NCI-H524 treated with DMSO at 0.1 percent for 48 hours (cell line): ENCODE measurements at places on chromosomes 12 and 14.

DNA sequence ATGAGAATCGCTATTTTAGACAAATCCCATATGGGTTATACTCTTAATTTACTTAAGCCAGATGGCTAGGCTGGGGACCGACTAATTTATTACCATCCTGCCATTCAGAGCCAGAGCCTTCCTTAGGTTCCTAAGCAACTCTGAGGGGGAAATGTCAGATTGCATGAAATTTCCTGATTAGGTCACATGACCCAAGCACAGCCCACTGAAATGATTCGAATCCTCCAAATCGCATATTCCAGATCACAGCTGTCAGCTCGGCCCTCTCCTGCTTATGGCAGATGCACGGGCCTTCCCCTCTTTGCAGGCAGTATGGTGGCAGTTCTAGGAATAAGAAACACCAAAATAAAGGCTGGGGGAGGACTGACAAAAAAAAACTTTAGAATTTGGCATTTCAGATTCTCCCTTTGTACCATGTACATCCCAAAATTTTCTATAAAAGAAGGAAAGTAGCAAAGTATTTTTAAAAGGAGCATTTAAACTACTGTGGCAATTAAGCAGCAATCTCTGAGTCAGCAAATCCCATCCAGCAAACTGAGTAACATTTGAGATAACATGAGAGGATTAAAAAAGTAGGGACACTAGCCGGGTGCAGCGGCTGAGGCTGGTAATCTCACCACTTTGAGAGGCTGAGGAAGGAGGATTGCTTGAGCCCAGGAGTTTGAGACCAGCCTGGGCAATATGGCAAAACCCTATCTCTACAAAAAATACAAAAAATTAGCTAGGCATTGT, 30.5 kb upstream of the NUDT4 start:
- peak; percentile 93 for DNase-seq

DNA sequence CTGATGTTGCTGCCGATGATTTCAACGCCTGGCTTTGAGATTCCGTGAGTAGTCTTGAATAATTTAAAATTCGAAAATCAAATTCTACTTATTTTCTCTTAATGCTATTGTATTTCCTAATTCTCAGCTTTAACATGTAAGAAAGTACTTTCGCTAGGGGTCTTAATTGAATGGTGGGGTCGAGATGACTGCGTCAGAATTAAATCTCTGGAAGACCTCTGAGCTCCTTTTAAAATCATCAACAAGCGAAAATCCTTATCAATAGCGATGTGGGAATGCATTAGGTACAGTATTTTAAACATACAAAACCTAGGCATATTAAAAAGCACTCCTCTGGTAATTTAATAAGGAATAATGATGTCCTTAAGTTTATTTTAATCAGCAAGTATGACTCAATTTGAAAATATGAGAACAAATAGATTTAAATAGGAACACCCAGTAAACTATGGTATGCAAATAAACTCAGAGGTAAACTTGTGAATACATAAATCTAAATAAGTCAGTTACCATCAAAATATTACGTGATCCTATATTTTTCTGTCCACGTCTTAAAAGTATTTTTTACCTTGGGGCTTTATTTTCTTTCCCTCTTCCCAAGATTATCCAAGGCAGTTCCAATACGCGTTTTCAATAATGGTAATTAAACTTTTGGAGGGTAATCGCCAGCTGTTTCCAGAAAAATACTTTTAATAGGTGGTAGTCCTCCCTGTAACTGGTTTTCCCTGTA, 1.4 kb downstream of the FOXA1 start:
- DNase-seq: no peak

- no peak for DNase-seq
Observed at GRCh38 chr12:49355913-49356312, 9.2 kb downstream of the DNAJC22 start.

DNA sequence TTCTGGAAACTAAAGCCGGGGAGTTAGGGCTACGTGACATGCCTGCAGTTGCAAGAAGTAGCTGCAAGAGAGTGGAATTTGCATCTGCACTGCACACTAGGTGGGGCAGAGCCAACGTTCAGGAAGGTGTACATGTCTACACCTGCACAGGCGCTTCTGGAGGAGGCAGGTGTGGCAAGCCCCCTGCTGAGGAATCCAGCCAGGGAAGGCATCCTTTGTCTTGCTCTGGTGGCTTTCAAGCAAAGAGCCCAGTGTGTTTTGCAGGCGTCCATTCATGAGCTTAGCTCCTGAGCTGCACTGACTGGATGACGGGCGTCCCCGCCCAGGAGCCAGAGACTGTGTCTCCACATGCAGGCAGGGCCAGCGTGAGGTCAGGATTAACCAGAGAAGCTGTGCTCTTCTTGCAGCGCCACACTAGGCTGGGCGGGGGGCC, 116.3 kb downstream of the ZFP36L1 start:
- DNase-seq: no peak

- DNase-seq: no peak
Observed at GRCh38 chr12:2648406-2648805, 146.4 kb upstream of the FKBP4 start.

GRCh38 chr14:73750531-73750901, 36.3 kb upstream of the PNMA1 start:
- DNase-seq: no peak

GRCh38 chr14:104588066-104588857, 8.7 kb downstream of the C14orf180 start:
- no peak for DNase-seq

DNA sequence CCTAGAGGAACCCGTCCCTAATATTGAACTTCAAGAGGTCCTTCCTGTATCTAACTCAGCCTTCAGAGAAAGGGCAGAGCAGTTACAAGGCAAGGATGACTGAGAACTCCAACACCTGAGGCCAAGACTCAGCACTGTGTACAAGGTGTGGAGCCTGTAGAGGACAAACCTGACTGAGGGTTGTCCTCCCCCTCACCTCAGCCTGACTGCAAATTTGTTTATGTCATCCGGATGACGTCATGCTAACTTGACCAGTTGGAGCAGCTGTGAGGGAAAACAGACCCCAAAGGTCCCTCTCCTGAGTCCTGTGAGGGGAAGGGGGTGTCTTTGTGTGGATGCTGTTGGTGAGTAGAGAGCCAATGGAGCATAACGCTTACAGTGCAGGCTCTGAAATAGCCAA, 4.3 kb downstream of the CRACR2A start:
- DNase-seq: no peak

- DNase-seq: no peak
Observed at GRCh38 chr12:51326698-51327439, 2.9 kb upstream of the BIN2 start.

DNA sequence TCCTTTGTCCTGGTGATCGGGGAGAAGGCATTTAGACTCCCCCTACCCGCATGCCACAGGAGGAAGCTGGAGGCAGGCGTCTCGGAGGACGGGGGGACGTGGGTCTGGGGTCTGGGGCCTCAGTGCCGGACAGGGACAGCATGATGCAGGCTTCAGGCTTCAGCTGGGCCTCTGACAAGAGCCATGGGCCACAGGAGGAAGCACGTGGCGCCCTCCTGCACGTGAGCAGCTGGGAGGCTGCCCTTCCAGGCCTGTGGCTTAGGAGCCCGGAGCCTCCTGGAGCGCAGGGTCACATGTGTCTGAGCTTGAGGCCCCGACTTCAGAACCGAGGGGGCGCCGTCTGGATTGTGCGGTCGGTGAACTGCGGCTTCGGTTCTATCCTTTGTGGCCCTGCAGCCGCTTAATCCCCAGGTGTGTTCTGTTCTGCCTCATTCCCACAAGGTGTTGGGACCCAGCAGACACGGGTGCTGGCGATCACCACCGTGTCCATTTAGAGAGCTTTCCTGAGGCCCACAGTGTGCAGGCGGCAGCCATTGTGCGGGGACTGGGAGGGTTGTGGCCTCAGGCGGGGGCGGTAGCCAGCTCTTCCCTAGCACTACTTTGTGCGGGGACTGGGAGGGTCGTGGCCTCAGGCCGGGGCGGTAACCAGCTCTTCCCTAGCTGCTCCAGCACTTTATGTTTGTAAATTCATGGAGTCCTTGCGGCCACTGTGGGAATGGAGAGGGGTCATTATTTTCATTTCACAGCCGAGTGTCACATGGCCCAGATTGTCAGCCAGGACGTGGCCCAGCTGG, 150.2 kb downstream of the ADGRD1 start:
- DNase-seq: no peak

- DNase-seq: no peak
Observed at GRCh38 chr12:7079826-7080125, 12.5 kb downstream of the C1R start.

- no peak for DNase-seq
Observed at GRCh38 chr12:130251236-130251780, 86.4 kb upstream of the PIWIL1 start.

GRCh38 chr14:22465201-22465840, 123.7 kb downstream of the DAD1 start:
- DNase-seq: no peak

DNA sequence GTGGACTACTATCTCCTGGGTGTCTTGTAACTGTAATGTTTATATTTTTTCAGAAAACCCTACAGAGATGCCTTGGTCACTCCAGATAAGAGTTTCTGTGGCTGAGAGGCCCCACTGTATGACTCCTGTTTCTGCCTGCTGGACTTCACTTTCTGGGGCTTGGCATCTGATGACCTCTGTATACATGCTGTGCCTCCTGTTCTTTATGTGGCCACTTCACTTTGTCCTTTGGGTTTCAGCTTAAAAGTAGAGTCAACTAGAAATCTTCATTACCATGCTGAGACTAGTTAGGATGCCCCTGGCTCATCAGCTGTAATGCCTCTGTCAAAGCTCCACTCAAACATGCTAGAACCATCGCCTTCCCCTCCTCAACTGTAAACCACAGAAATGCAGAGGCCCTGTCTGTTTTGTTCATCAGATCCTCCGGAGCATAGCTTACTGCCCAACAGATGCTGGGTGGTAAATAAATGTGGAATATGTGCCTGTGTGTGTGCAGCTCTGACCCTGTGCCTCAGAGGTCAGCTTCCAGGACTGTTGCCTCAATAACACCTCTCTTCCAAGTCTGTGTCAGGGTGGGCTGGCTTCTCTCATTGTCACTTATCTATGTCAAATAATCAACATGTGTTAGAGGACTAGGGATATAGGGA, 25.5 kb downstream of the ZNF664 start:
- no peak for DNase-seq

DNA sequence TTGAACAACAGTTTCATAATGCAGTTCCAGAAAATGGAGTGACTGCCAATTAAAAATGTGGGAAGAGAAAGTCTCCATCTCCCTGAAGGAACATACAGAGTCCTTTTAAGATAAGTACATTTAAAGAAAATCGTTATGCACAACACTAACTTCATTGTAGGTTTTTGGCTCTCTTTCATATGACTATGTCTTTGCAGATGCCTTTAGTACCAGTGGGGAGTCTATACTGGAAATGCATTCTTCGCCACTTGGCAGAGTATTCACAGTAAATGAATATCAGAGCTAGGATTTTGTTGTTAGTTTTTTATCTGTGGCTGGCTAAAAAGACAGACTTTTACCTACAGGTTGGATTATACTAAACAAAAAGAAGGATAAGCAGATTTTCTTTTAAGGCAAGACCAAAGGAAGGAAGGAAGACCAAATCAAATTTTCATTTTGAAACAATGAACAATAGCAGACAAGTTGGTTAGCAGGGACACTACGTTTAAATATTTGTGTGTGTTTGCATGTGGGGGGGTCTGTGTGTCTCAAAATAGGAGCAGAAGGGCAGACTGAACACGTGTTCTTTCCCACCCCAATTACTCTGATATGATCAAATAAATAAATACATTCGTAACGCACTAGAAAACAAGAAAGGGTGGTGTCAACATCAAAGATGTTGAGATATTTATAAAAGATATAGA, 124.5 kb downstream of the BTG1 start:
- DNase-seq: no peak

DNA sequence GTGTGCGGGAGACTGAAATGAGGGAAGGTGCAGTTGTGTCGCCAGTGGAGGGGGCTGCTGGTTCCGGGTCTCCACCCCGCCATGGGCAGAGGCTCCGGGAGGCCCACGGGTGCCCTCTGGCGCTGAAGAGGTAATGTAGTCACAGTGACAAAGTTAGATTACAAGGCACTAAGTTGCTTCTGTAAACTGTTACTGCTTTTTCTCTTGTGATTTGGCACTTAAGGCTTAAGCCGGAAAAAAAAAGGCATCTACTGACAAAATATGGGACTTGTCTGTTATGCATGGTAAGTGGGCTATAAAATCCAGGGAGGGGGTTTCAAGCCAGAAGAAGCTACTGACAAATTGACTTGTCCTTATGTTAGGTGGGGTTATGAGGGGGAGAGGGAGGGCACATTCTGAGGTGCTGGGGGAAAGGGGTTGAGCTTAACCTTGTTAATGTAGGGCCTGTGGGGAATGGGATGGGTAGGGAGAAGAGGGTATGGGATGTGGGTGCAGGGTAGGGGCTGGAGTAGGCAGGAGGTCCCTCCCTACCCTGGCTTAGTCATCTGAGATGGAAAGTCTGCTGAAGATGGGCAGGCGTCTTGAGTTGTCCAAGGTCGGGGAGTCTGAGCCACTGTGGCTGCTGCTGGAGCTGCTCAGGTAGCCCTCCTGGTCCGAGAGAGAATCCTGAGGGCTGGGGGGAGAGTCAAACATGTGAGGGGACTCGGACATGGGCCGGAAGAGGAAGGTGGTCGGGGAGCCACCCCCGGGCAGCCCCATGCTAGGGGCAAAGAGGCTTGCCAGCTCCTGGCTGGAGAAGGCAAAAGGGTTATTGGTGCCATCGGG, 3.7 kb downstream of the ZFP36L1 start:
- peak; percentile 61 for DNase-seq

- peak; percentile 2 for DNase-seq
Observed at GRCh38 chr12:94027561-94027960, 120.8 kb upstream of the PLXNC1 start.
